Hindlimb muscle (tissue), 1 donor: ENCODE measurements at places on chromosomes 12 and 14. TPM values are rescaled to one million over a fixed set of nuclear protein-coding genes. Genes with fewer than 3 reads are reported as not detected.

Gene OR4E2
- polyA plus RNA-seq: not detected

Gene CACNA1C
- 3.4 TPM for polyA plus RNA-seq

Gene ISM2
- 0.10 TPM for polyA plus RNA-seq

Gene OR6C2
- polyA plus RNA-seq: not detected

Gene SPATA7
- 13.7 TPM for polyA plus RNA-seq

Gene C12orf50
- 0.27 TPM for polyA plus RNA-seq

Gene SLC2A3
- 17.5 TPM for polyA plus RNA-seq

Gene STAC3
- 476 TPM for polyA plus RNA-seq

Gene DPY19L2
- polyA plus RNA-seq: 11.2 TPM

Gene TAS2R50
- polyA plus RNA-seq: not detected

Gene RILPL2
- 1.8 TPM for polyA plus RNA-seq

Gene HVCN1
- 4.4 TPM for polyA plus RNA-seq

Gene SNAPC1
- polyA plus RNA-seq: 4.5 TPM
